ENCODE measurements at places on chromosomes 2 and 18.

DNA sequence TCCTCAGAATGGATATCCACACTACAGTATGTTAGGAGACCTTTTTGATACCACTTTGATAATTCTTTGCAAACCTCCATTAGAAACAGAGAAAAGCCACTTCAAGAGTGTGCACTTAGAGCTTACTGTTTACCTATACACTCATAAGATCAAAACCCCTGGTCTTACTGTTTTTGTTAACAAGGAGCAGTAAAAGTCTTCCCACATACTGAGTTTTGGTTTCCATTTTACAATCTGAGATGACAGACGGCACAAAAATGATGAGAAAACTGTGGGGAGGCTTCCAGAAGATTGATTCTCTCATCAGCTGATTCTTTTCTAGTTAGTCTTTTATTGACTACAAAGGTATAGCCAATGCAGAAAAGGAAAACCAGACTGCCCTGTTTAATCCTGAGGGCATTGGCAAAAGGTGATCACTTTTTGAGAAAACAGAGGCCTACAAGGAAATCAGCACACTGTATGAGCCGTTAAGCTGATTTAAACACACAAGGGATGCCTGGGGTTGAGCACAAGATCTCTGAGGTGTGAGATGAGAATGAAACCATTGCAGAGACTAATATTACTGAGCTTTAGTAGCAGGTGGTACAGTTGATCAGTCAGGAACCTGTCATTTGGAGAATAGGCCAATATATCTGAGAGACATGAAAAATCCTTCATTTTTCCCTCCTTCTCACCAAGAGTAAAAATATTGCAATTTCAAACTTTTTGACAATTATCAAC is 368.6 kb downstream of the GRB14 start:
- DNase-seq: no peak

GRCh38 chr2:56565143-56565542 is 381.4 kb downstream of the CCDC85A start:
- no peak for DNase-seq

DNA sequence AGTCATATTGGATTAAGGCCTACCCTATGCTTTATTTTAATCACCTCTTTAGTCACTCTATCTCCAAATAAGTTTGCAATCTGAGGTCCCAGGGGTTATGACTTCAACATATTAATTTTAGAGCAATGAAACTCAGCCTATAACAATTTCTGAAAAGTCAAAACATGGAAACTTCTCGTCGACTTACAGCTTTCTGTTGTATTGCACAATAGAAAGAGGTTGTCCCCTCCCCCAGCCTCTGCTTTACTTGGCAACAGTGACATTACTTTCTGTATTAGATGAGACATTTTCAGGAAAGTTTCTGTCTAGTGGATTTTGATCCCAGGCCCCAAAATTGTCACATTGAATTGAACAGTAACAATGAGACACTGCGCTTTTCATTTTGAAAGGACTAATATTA is 326.4 kb downstream of the THSD7B start:
- no peak for DNase-seq

GRCh38 chr18:22830511-22830910 is 102.6 kb upstream of the RBBP8 start:
- no peak for DNase-seq

DNA sequence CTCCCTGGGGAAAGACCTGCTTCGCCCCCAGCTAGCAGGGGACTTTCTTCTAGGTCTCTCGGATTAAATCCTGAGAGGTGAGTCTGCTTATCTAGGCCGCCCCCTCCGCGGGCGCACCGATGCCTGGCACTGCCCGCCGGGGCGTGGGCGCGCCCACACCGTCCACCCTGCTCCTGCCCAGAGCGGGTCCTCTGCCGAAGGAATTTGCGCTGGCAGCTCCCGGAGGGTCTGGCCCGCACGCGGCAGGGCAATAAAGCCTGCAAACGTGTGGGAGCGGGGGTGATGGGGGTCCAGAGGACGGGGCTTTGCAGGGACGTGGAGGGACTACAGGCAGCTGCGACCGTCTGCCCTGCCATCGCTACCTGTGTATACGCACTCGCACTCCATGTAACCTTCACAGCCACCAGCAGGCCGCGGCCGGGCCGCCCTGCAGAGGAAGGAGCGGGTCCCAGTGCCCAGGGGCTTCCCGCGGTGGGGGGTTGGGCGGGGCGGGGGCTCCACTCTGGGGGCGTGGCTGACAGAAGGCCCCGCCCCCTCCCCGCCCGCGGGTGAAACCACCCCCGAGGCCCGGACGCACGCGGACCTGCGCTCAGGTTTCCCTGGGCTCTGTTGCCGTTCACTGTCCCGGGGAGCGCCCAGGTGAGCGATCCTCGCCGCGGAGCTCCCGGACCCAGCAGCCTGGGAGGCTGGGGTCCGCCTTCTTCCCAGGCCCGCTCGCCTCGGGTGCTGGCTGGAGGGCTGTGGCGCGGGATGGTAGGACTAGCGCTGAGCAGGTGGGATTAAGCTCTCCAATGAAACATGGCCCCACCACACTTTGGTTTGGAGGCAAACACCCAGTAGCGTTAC is 174.5 kb upstream of the HS6ST1 start:
- DNase-seq: no peak

DNA sequence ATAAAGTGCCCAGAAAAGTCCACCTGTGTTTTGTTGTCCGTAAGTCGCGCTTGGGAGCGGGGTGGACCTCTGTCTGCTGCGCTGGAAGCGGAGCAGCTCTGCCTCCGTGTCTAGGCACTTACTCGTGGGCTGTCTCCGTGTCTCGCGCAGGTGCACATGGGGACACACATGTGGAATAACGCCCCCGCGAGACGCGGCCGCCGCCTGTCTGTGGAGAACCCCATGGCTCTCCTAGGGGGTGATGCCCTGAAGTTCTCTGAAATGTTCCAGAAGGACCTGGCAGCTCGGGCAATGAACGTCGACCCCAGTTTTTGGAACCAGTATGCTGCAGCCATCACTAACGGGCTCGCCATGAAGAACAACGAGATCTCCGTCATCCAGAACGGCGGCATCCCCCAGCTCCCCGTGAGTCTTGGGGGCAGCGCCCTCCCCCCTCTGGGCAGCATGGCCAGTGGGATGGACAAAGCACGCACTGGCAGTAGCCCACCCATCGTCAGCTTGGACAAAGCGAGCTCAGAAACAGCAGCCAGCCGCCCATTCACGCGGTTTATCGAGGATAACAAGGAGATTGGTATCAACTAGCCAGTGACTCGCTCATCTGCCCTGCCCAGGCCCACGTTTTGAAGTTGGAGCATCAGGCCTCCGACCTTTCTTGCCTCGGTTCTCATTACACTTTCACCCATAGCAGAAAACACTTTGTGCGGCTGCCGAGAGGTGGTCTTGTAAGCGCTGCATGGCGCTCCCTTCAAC is 17.3 kb downstream of the SALL3 start:
- DNase-seq: no peak

GRCh38 chr2:112980537-112980936 is 2.7 kb downstream of the IL36G start:
- DNase-seq: no peak

- DNase-seq: no peak
These were observed 172.8 kb downstream of the NRXN1 start for GRCh38 chr2:50859110-50859509.

- DNase-seq: peak; percentile 20
These were observed 267.7 kb downstream of the PRKCE start for GRCh38 chr2:45919160-45919650.

DNA sequence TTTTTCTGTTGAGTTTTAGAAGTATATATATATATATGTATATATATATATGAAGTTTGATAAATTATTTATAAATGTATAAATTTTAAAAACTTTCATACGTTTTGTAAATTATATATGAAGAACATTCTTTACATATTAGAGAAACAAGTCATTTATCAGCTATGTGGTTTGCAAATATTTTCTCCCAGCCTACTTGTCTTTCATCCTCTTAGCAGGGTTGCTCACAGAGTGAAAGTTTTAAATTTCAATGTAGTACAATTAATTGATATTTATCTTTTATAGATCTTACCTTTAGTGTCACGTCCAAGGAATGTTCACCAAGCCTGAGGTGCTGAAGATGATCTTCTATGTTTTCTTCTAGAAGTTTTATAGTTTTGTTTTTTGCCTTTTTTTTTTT is 78.3 kb upstream of the HS6ST1 start:
- no peak for DNase-seq

DNA sequence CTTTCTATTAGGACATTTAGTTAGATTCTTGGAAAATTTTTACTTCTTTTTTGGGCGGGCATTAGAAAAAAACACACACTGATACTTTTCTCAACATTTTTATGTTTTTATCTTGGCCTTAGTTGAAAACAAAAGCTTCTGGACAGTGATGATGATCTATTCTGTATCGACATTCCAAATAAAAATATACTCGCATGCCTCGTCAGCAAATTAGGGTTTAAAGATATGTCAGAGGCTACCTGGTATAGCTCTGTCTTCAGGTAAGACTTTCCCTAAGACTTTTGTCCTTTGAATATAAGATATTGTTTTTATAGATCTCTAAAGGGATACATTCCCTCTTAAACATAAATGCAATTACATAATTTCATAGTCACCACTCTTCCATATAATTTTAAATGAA is 816.8 kb downstream of the LRP1B start:
- no peak for DNase-seq

DNA sequence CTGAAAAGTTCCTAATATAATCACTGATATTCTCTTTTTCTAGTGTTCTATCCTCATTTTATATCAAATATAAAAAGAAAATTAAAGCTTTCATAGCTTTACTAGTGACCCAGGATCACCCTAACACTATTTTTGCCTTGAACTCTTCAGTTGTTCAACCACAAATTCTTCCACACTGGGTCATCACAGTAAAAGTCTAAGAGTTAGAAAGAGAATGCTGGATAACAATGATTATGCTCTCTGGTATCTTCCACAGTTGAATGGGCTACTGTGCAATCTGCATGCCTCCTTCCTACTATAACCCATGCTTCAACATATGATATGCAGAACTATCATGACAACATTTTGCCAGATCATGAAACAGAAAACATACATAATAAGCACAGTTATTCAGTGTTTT is 32.3 kb downstream of the CHN1 start:
- no peak for DNase-seq

DNA sequence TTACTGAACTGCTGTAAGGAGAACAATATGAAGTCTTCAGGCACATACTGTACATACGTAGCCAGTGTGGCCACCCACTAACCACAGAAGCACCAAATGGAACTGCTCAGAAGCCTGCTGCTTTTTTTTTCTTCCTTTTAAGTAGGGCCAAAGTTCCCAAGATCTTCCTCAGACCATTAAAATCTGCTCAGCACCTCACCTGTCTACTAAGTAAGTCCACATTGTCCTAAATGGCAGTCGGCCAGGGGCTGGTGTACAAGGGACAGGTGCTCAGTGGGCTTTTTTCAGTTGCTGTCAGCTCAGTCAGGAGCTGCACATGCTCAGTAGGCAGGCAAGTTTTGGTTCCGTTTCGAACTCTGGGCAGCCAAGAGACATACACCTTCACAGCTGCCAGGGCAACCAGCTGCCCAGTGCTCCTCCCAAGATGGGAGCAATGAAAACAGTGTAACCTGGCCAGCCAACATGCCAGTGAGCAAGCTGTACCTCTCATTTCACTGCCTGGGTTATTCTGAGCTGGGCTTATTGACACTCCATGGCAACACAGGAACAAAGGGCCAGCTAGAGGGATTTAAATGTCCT is 86.1 kb downstream of the ACVR1 start:
- no peak for DNase-seq

GRCh38 chr2:157470321-157470720 is 26.4 kb upstream of the CYTIP start:
- no peak for DNase-seq

GRCh38 chr2:237901932-237902850 is 42.8 kb downstream of the RAMP1 start:
- DNase-seq: no peak

- no peak for DNase-seq
These were observed 18.7 kb downstream of the DPP10 start for GRCh38 chr2:114461116-114461515.

DNA sequence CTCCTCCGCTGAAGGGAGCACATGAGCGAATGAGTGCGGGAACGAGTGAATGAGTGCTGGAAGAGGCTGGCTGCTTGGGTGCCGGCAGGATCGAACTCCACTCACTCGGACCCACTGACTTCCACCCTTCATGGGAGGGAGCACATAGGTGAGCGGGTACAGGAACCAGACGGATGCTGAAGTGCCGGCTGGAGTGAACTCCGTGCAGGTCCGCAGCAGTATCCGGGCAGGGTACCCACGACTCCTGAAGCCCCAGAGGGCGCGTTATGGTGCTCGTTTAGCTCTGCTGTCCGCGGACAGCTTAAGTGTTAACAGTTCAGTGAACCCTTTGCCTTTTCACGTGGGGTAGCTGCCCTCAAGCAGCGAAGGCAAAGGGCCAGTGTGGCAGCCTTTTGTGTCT is 23.2 kb downstream of the RPRM start:
- DNase-seq: no peak
